ENCODE measurements at places on chromosomes 1 and 21.
A peak's percentile ranks its signal among the peaks of the same experiment; 100 is the strongest.

DNA sequence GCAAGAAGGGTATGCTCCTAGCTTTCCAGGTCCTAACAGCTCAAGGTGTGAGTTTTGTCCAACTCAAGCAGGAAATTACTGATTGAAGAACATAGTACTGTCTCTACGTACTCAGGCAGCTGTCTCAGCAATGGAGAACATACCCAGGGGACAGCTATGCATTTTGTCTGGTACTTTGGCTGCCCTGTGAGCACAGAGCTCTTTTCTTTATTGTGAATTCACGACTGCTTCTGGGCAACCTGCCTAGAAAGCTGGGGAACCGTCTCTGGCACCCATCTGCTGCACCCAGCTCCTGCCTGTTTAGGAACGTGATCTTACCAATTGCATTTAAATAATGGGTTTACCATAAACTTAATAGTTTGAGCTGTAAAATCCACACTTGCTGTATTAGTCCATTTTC lies 258.1 kb downstream of the HHAT start:
- DNase-seq = no peak

DNA sequence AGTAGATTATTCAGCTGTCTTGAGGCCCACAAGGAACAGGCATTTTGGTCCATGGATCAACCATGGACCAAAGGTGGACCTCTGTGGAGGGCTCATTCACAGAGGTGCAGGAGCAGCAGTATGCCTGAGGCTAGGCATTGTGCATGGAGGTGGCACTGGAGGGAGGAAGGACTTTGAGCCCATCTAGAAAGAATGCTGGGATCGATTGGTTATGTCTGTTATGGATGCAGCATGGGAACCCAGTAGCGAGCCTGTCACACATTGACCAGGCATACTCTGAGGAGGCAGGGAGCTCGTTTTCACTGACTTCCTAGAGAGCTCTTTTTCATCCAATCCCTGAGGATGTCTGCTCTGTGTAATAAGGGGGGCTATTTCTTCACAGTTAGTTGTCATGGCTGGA lies 75.5 kb downstream of the KCNN3 start:
- DNase-seq = no peak

- no peak for DNase-seq
These were observed 155.2 kb downstream of the NR5A2 start for GRCh38 chr1:200182701-200183100.

DNA sequence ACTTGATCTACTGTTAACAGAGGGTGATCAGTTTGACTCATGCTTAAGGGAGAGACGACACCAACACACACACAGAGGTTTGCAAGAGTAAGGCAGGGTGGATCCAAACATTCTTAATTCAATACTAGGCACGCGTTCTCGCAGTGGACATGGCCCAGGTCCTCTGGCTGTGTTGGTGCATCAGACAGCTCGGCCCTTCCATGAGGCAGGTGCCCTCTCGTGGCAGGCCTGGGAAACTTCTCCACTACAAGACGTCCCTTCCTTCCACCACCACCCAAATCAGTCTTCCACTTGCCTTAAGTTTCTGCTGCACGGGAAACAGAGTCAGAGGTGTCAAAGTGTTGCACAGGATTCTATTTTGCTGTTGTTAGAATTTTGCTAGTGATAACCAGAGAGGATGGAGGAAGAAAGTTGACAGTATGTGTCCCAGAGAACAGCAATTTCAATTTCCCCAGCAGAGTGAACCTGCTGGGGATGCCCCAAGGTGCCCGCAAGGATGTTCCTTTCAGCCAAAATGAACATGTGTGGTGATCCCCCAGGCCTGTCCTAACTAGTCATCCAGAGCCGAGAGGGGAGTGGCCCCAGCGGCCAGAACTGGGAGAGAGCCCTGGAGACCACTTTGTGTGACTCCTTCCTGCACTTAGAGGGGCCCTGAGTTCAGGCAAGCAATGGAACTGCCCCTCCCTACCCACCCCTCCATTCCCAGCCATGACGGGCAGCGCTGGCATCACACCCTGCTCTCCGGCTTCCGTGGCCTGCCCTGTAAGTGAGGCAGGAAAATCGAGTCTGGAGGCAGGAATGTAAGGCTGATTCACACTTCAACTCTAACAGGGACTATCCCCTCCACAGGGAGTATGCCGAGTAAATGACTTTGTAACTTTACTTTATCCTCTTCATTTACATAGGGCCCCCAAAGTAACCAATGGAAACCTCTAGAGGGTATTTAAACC lies 34.8 kb downstream of the MX1 start:
- no peak for DNase-seq

GRCh38 chr1:43998000-43998378 lies 6.6 kb downstream of the CCDC24 start:
- no peak for DNase-seq

DNA sequence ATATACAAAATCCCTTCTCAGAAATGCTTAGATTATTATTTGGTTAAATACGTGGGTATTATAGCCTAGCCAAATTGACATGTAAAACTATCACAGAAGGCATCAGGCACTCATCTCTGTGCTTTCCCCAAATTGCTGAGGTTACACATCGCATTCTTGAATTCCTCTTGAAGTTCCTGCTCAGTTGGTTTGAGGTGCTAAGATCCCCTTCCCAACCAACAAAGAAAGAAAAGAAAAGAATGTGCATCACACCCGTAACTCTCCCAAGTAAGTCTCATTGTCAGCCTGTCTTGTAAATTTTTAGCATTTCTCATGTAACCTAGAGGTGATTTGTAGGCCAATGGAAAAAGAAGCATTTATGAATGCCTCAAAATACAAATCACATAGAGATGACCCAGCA lies 539.2 kb upstream of the PRMT6 start:
- DNase-seq = no peak

DNA sequence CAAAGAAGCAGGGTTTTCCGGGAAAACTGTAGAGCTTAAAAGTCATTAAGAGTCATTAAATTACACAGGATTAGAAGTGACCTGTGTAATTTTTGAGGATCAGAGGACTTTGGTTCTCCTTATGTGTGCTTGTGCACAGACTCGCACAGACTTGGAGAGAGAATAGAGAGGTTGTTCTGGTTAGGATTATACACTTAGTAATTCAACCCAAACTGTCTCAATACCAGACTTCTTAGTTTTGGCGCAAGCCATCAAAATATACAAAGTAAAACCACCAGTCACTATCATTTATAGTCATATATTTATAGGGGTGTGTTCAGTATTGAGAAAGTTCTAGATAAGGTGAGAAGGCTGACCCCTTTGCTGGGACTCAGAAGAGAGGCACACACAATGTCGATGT lies 112.3 kb downstream of the HLX start:
- DNase-seq = no peak

DNA sequence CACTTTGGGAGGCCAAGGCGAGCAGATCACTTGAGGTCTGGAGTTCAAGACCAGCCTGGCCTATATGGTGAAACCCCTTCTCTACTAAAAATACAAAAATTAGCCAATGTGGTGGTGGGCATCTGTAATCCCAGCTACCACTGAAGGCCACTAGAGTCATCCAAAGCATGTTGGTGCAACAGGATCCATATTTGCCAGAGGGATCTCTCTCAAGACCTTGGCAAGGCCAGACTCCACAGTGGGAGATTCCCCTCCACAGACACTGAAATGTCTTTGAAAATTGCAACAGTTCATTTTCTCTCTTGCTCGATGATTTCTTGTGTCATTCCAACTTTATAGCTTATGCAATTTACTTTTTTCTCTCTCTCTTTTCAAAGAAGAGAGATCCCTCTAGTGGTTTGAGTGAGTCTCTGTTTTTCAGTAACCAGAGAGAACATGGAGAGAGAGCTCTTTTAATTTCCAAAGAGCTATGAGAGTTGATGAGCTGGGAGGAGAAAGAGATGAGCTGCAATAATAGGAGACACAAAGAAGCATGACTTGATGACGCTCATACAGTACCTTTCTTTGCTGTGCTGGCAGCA lies 176.8 kb upstream of the USP25 start:
- DNase-seq = no peak

DNA sequence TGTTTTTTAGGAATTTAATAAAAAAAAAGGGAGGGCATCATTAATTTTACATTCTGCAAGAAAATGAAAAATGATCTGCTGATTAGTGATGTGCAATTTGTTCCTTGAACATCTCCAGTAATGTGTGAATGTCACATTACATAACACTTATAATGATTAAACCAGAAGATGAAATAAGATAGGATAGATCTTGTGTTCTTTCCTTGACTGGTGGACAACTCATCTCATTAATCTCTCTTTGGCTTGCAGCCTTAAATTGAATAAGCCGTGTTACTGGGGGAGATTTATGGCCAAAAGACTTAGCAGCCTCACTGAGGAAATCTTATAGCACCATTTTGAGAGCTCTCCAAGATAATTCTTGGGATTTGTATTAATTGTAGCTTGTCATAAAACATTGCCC lies 217.2 kb downstream of the ST6GALNAC3 start:
- DNase-seq = no peak

- DNase-seq = no peak
These were observed 36.3 kb downstream of the LRP8 start for GRCh38 chr1:53291574-53291973.

DNA sequence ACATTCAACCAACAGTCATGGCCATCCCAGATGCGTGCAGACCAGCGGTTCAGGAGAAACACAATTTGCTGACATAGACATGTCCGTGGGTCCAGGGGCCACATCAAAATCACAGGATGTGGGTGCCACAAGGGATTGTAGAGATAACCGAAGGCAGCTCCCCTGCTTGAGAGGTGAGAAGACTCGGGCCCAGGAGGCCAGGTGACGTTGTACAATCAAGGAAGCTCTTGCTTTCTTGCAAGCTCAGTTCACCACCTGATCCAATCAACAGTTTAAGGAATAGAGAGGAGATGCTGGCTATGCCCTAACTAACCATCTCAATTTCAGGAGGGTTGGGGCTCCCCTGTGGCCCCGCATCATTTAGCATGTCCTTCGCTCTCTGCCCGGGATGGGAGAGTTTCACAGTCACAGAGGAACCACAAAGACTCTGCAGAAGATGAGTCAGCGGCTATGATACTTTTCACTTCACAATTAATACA lies 19.5 kb downstream of the UBASH3A start:
- peak; percentile 10 for DNase-seq

- DNase-seq = no peak
These were observed 18.2 kb downstream of the PHLDA3 start for GRCh38 chr1:201450721-201451291.

GRCh38 chr1:78304341-78304740 lies 186.4 kb upstream of the PTGFR start:
- no peak for DNase-seq

DNA sequence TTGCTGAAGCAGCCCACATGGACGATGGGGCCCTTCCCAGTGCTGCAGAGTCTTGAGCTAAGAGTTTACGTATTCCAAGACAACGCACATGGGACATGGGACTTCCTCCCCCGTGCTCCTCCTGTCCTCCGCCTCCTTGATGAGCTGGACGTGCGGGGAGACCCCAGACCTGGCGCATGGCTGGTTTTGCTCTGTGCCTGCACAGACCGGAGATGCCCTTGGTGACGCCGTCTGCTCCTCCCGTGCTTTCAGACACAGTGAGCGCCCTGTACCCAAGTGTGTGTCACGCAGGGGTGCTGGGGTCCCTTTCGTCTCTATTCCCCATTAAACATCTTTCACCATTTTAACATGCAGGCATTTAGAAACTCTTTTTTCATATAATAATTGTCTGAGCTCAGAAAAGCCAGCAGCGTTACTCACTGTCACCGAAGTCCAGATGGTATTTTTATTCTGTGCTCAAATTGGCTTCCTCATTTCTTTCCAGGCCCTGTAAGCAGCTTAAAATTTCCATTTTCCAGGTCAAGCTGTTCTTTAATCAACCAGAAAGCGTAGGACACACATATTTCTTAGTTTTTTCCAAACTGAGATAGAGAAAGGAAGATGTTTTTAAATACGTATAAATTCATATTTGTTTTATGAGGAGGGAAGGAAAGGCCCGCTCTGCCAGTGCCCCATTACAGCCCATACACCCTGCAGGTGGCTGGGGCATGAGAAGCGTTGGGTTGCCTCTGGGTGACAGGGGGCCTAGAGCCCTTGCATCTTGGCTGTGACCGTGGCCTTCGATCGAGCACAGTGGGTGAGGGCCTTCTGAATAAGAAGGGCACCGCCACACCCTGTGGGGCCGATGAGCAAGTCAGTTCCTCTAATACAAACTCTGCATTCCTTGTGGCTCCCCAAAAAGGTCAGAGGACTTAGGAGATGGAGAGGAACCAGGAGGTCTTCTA lies 17.9 kb upstream of the ZBTB21 start:
- no peak for DNase-seq

- no peak for DNase-seq
These were observed 4.3 kb downstream of the RAB25 start for GRCh38 chr1:156065212-156065611.

- DNase-seq = no peak
These were observed 519.7 kb upstream of the PRMT6 start for GRCh38 chr1:106536741-106537140.

DNA sequence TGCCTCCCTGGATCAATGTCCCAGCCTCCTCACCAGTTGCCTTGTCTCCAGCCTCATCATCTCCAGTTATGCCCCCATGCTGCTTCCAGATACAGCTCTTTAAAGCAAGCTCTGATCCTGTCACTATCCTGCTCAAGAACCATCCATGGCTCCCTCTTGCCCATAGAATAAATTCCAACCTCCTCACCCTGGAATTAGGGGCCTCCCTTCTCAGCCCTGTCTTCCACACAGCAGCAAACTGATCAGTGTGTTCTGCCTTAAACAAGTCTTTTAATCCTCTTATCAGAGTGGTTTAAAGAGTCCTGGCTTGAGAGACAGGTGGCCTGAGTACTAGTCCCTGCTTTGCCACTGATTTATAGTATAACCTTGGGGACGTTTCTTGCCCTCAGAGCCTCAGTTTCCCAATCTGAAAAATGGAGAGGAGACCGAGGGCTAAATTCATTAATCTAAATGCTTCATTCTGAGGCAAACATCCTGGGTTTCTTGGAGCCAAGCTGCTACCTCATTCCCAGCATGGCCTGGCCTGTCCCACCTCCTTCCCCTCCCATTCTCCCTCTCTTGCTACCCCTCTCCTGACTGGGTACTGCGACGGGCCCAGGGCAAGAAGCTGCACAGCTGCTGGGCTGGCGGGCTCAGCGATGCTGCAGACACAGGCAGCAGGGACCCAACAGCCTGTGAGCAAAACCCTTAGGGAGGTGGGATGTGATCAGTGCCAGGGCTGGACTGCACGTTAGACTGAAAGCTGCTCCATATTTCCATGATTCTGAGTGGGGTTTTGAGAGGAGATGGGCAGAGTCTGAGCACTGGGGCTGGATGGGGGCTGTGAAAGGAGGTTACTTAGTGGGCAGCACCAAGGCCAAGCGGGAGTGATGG lies 221.4 kb downstream of the PTPRU start:
- no peak for DNase-seq

GRCh38 chr1:22044690-22045420 lies 7.7 kb upstream of the CDC42 start:
- no peak for DNase-seq
